ENCODE measurements at places on chromosomes 3 and 15. TPM values are rescaled to one million over a fixed set of nuclear protein-coding genes. Genes with fewer than 3 reads are reported as not detected.

GRCh38 chr3:23161896-23162570 lies 41.1 kb upstream of the UBE2E2 start:
- H3K4me3 ChIP-seq, result no peak overlapping the region
- no peaks in the 10 kb centered on the region for H3K27me3 ChIP-seq
- no peaks in the 10 kb centered on the region for H3K36me3 ChIP-seq
- DNase-seq, result no peak
- no peak overlapping the region for H3K27ac ChIP-seq
- no peaks in the 10 kb centered on the region for H3K4me1 ChIP-seq

DNA sequence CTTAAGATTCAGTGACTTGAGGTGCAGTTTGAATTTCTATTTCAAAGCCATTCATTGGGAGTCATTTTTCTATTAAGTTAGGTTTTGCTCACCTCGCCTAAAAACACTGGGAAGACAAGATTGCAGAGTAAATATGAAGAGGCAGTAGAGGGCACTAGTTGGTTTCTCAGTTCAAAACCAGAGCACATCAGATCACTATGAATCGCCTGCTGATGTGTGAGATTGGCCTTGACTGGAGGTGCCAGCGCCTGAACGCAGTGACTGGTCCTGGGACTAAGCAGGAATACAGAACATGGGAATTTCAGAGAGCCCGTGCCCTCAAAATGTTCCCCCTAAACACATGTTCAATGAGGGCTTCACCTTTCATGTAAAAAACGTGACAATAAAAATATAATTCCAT lies 229.0 kb downstream of the ITPR1 start:
- peak; percentile 63 for DNase-seq
- peaks cover 27% of the 10 kb centered on the region for H3K4me1 ChIP-seq
- peak overlapping the region; percentile 53 for H3K27ac ChIP-seq
- peaks cover 3% of the 10 kb centered on the region for H3K36me3 ChIP-seq

DNA sequence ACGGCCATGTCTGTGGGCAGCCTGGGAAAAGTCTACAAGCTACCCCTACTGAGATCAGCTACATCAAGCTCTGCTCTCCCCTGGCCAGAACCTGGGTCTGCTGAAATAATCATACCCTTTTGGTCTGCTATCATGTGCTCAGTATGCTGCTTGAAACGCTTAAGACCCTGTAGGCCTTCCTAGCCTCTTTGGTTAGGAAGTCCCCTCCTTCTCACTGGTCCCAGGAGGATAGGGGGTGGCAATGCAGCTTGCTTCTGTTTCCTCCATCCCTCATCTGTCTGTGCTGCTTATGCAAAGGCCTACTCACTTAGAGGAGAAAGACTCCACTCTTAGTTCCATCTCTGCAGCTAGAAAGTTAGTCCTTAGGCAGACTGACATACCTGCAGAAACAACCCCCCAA lies 118.2 kb upstream of the RASGRP1 start:
- no peak for DNase-seq
- no peak overlapping the region for H3K27ac ChIP-seq
- no peaks in the 10 kb centered on the region for H3K4me1 ChIP-seq
- no peaks in the 10 kb centered on the region for H3K36me3 ChIP-seq
- H3K4me3 ChIP-seq, result no peak overlapping the region
- no peaks in the 10 kb centered on the region for H3K27me3 ChIP-seq

DNA sequence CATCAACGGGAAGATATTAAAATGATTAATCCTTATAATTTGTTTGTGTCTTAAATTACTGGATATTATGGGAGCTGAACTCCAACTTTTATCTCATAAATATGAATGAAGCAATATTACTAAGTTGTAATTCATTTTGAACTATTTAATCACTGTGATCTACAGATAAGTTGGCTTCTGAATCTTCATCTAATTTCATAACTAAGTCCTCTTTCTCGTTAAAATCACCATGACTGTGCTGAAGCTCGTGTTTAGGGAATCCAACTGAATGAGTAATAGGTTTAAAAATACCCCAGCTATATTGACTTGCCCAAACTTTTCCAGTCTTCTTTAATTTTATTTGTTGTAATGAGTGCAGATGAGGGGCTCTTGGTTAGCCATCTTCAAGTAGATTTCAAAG lies 14.1 kb downstream of the MDFIC2 start:
- H3K4me3 ChIP-seq, result no peak overlapping the region
- H3K4me1 ChIP-seq, result no peaks in the 10 kb centered on the region
- H3K27ac ChIP-seq, result no peak overlapping the region
- no peak for DNase-seq

GRCh38 chr3:96331341-96331740 lies 483.1 kb upstream of the EPHA6 start:
- no peaks in the 10 kb centered on the region for H3K36me3 ChIP-seq
- H3K27ac ChIP-seq, result no peak overlapping the region
- no peak overlapping the region for H3K4me3 ChIP-seq
- no peaks in the 10 kb centered on the region for H3K4me1 ChIP-seq
- no peak for DNase-seq

GRCh38 chr3:194281766-194282165 lies 69.4 kb downstream of the CPN2 start:
- H3K4me1 ChIP-seq, result peaks cover 42% of the 10 kb centered on the region
- no peak overlapping the region for H3K27ac ChIP-seq
- no peaks in the 10 kb centered on the region for H3K27me3 ChIP-seq
- no peak overlapping the region for H3K4me3 ChIP-seq
- no peak for DNase-seq

GRCh38 chr15:92624401-92624991 lies 31.1 kb downstream of the FAM174B start:
- no peaks in the 10 kb centered on the region for H3K27me3 ChIP-seq
- peak overlapping the region; percentile 65 for H3K27ac ChIP-seq
- no peaks in the 10 kb centered on the region for H3K36me3 ChIP-seq
- peak; percentile 37 for DNase-seq

GRCh38 chr3:105032541-105032940 lies 334.2 kb upstream of the ALCAM start:
- H3K27ac ChIP-seq, result no peak overlapping the region
- H3K27me3 ChIP-seq, result no peaks in the 10 kb centered on the region
- H3K36me3 ChIP-seq, result no peaks in the 10 kb centered on the region
- peaks cover 4% of the 10 kb centered on the region for H3K4me1 ChIP-seq
- H3K4me3 ChIP-seq, result no peak overlapping the region
- peak; percentile 27 for DNase-seq

DNA sequence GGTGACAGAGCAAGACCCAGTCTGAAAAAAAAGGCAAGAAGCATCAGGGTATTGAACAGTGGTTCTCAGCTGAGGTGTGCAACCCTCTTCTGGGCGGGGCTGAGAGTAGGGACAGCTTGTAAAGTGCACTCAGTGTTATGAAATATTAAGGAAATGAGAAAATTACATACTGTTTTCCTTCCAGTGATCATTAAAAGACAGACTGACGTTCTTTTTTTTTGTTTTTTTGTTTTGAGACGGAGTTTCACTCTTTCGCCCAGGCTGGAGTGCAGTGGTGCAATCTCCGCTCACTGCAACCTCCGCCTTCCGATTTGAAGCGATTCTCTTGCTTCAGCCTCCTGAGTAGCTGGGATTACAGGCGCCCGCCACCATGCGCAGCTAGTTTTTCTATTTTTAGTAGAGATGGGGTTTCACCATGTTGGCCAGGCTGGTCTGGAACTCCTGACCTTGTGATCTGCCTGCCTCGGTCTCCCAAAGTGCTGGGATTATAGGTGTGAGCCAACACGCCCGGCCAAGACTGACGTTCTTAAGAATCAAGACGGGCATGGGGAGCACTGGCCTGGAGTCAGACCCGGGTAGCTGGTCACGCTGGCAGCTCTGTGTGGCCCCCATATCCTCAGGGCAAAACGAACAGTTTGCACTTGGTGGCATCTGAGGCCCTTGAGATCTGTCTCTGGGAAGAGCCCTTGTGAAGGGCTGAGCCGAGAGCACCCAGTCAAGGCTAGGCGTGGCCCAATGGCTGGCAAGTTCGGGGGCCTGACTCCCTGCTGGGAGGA lies 11.4 kb downstream of the MAN2A2 start:
- no peak for DNase-seq
- no peaks in the 10 kb centered on the region for H3K27me3 ChIP-seq
- H3K4me3 ChIP-seq, result no peak overlapping the region

GRCh38 chr3:171236265-171237008 lies 209.9 kb upstream of the SLC2A2 start:
- H3K36me3 ChIP-seq, result no peaks in the 10 kb centered on the region
- DNase-seq, result no peak
- no peak overlapping the region for H3K4me3 ChIP-seq
- no peaks in the 10 kb centered on the region for H3K27me3 ChIP-seq
- H3K4me1 ChIP-seq, result no peaks in the 10 kb centered on the region

- no peak overlapping the region for H3K27ac ChIP-seq
- peaks cover 9% of the 10 kb centered on the region for H3K4me1 ChIP-seq
- no peak overlapping the region for H3K4me3 ChIP-seq
- H3K36me3 ChIP-seq, result no peaks in the 10 kb centered on the region
These were observed 3.6 kb downstream of the INSYN1 start for GRCh38 chr15:73749533-73749932.

DNA sequence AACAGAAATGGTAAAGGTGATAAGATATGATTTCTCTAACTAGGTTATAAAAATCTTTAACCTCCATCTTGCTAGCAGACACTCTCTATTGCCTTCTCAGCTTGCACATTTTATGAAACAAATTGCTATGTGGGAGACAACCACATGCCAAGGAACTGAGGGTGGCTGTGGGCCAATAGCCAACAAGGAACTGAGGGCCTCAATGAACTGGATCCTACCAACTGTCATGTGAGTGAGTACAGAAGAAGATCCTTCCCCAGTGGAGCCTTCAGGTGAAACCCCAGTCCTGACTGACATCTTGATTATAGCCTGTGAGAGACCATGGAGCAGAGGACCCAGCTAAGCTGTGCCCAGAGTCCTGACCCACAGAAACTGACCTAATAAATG lies 129.2 kb upstream of the LRIG1 start:
- DNase-seq, result no peak
- no peaks in the 10 kb centered on the region for H3K36me3 ChIP-seq
- no peak overlapping the region for H3K4me3 ChIP-seq
- no peaks in the 10 kb centered on the region for H3K4me1 ChIP-seq
- no peak overlapping the region for H3K27ac ChIP-seq

DNA sequence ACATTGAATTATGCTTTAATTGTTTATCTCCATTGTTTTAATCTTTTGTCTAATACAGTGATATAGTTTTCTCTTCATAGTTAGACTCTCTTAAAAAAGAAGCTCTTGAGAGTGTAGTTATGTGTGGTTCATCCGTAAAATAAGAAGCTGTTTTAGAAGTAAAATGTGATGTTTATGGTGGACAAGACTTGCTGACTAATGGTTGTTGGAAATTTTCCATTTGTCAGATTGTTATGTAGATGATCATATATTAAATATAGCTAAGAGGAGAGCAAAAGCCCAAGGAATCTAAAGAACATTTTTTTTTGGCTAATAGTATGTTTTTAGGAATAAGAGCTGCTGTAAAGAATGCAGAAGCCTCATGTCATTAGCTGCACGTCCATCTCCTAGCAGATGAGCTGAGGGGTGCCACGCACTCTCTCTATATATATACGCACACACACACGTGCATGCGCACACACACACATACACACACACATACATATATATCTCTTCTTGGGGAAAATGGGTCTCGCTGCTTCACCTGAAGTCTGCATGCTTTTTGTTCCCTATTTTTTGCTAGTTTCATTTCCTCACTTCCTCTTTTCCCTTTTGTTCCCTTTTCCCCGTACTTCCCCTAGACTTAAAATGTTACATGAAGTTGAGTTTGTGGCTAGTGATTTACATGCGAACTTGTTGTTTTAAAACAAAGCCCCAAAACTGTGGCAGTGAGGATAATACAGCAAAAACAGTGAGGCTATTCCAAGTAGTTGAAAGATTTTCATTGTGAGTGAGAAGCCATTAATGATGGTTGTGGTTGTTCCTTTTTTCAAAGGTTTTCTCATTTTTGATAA lies 107.8 kb downstream of the MBNL1 start:
- H3K4me1 ChIP-seq, result no peaks in the 10 kb centered on the region
- no peaks in the 10 kb centered on the region for H3K27me3 ChIP-seq
- no peak overlapping the region for H3K4me3 ChIP-seq
- H3K27ac ChIP-seq, result no peak overlapping the region

DNA sequence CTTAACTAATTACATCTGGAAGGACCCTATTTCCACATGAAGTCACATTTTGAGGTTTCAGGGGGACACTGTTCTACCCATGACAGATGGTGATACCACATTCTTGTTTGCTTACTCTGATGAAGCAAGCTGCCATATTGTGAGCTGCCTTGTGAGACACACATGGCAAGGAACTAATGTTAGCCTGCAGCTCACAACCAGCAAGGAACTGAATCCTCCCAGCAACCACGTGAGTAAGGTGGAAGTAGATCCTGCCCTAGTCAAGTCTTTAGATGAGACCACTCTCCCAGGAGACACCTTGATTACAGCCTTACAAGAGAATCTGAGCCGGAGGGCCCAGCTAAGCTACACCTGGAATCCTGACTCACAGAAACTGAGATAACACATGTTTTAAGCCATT lies 160.1 kb downstream of the PDE8A start:
- H3K27ac ChIP-seq, result no peak overlapping the region
- H3K27me3 ChIP-seq, result no peaks in the 10 kb centered on the region
- H3K4me3 ChIP-seq, result no peak overlapping the region
- peaks cover 2% of the 10 kb centered on the region for H3K4me1 ChIP-seq
- no peak for DNase-seq

DNA sequence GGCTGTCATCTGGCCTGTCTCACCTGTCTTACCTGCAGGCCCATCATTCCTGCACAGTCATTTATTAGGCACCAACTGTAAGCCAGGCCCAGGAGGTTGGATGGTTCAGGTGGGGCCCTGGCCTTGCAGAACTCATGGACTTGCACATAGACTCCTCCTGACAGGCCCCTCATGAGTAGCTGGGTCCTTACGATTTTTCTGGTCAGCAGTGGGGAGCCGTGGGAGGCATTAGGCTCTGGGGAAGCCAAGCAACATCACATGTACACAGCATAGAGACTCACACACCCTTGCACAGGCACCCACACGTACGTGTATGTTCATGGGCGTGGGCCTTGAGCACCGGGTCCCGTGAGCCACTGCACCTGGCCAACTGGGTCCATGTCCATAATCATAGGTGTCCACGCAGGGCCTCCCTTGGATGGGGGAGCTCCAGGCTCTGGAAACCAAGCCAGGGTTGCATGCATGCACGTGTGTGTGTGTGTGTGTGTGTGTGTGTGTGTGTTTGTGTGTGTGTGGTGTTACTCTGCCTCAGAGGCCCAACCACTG lies 20.3 kb downstream of the CISH start:
- no peaks in the 10 kb centered on the region for H3K36me3 ChIP-seq
- no peaks in the 10 kb centered on the region for H3K27me3 ChIP-seq
- no peak overlapping the region for H3K4me3 ChIP-seq
- H3K4me1 ChIP-seq, result peaks cover 4% of the 10 kb centered on the region
- H3K27ac ChIP-seq, result no peak overlapping the region

- no peaks in the 10 kb centered on the region for H3K36me3 ChIP-seq
- H3K27me3 ChIP-seq, result peaks cover 3% of the 10 kb centered on the region
- H3K4me3 ChIP-seq, result no peak overlapping the region
These were observed 47.5 kb upstream of the FAM98B start for GRCh38 chr15:38406436-38406835.

GRCh38 chr3:39848365-39848764 lies 39.0 kb downstream of the MYRIP start:
- no peaks in the 10 kb centered on the region for H3K36me3 ChIP-seq
- no peak overlapping the region for H3K27ac ChIP-seq
- H3K4me1 ChIP-seq, result peaks cover 11% of the 10 kb centered on the region

HRG gene
- total RNA-seq, result 1.7 TPM

TMEM42 gene
- total RNA-seq, result 14.7 TPM

TM6SF1 gene
- 0.52 TPM for total RNA-seq

TMEM212 gene
- total RNA-seq, result not detected

All from hepatocyte (in vitro differentiated cells).